CD4-positive, alpha-beta T cell treated with Interleukin-4 for 1 hour (primary cell): ENCODE measurements at places on chromosomes 2 and 18.

GRCh38 chr2:54573537-54573919 lies 117.4 kb downstream of the SPTBN1 start:
- no peak for DNase-seq

- DNase-seq = no peak
These were observed 55.7 kb downstream of the LRRFIP1 start for GRCh38 chr2:237682856-237683670.

DNA sequence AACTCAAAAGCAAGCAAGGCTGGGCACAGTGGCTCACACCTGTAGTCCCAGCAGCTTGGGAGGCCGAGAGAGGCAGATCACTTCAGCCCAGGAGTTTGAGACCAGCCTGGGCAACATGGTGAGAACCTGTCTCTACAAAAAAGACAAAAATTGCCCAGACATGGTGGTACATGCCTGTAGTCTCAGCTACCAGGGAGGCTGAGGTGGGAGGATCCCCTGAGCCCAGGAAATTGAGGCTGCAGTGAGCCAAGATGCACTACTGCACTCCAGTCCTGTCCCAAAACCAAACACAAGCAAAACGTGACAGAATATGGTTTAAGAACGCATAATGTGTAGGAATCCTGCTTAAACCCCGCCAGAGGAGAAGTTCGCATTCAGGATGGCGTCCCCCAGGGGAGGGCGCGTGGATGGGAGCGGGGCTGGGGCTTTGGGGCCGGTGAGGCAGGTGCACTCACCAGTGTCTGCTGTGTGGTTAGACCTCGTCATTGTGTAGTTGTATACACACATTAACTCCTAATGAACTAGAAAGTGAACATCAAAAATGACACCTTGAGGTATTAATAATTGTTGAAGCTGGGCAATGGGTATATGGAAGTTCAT lies 5.4 kb downstream of the COLEC11 start:
- DNase-seq = no peak

GRCh38 chr18:48589797-48590519 lies 51.1 kb downstream of the CTIF start:
- DNase-seq = no peak

- DNase-seq = no peak
These were observed 38.1 kb downstream of the FN1 start for GRCh38 chr2:215397632-215398341.
